Smooth muscle cell of the coronary artery (primary cell): ENCODE measurements at places on chromosomes 13 and 19. TPM values are rescaled to one million over a fixed set of nuclear protein-coding genes. Genes with fewer than 3 reads are reported as not detected.

The ZNF98 gene
- not detected in 2 replicates for total RNA-seq

The FXYD3 gene
- total RNA-seq, result not detected in 2 replicates

The CNN1 gene
- 6.5 and 9.2 TPM in 2 replicates for total RNA-seq

The COL5A3 gene
- 0.38 and 4.3 TPM in 2 replicates for total RNA-seq

The PGPEP1 gene
- 37.3 and 90.9 TPM in 2 replicates for total RNA-seq

The OR7C1 gene
- total RNA-seq, result not detected in 2 replicates

The BEST2 gene
- not detected in 2 replicates for total RNA-seq

The MYO16 gene
- not detected in 2 replicates for total RNA-seq

The NLRP4 gene
- not detected in 2 replicates for total RNA-seq

The SHD gene
- not detected in 2 replicates for total RNA-seq
